ENCODE measurements at places on chromosomes 11 and 22.

GRCh38 chr11:62444236-62444833 is 25.5 kb downstream of the SCGB1A1 start:
- DNase-seq = no peak

GRCh38 chr22:19109198-19110063 is 12.8 kb downstream of the DGCR2 start:
- no peak for DNase-seq

- DNase-seq = no peak
Observed at GRCh38 chr11:111361052-111361801, 17.8 kb downstream of the POU2AF1 start.

- DNase-seq = no peak
Observed at GRCh38 chr11:88689548-88690240, 352.2 kb upstream of the CTSC start.

GRCh38 chr22:29151316-29151715 is 54.4 kb upstream of the EMID1 start:
- DNase-seq = no peak

GRCh38 chr11:119473901-119474681 is 51.1 kb upstream of the THY1 start:
- no peak for DNase-seq

GRCh38 chr11:13258855-13259254 is 18.7 kb upstream of the BMAL1 start:
- no peak for DNase-seq

- no peak for DNase-seq
Observed at GRCh38 chr22:39925909-39926679, 25.2 kb downstream of the GRAP2 start.

DNA sequence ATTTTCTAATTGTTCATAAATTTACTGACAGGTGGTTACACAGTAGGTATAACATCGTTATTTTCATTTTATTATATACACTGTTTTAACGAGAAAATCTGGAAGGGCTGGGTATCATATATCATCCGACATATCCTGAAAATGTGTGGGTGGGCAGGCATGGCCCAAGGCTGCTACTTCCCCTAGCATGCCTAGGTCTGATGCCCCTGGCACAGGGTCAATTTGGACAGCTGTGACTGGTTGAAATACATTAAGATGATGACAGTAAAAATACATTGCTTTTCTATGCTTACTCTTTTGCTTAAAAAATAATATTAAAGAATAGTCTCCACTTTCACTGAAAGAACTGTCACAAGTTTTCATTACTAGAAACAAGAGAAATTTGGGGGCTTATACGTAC is 908.8 kb downstream of the OPCML start:
- no peak for DNase-seq

DNA sequence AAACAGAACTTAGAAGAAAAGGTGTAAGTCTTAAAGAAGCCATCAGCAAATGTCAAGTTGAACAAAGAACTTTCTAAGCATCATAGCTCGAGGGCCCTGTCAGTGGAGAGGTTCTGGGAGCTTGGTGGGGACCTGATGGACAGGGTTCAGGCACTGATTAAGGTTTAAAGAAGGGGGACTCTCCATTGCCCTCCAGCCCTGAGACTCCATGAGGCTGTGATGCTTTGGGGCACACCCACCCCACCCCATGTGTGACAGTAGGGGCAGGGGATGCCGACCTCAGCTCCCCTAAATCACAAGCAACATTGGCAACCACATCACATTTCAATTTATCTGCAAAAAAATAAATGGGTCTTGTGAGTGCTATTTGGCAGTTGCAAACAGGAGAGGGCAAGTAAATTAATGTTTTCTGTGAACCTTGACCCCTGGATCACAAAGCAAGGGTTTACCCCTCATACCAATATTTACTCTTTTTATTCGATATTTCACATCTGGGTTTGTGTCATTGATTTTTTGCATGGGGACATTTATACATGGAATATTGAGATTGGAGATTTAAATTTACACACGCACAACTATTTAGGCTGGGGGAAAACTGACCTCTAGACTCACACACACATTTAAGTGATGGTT is 37.1 kb upstream of the ANO1 start:
- no peak for DNase-seq

- no peak for DNase-seq
Observed at GRCh38 chr11:87255589-87255988, 217.9 kb downstream of the TMEM135 start.

DNA sequence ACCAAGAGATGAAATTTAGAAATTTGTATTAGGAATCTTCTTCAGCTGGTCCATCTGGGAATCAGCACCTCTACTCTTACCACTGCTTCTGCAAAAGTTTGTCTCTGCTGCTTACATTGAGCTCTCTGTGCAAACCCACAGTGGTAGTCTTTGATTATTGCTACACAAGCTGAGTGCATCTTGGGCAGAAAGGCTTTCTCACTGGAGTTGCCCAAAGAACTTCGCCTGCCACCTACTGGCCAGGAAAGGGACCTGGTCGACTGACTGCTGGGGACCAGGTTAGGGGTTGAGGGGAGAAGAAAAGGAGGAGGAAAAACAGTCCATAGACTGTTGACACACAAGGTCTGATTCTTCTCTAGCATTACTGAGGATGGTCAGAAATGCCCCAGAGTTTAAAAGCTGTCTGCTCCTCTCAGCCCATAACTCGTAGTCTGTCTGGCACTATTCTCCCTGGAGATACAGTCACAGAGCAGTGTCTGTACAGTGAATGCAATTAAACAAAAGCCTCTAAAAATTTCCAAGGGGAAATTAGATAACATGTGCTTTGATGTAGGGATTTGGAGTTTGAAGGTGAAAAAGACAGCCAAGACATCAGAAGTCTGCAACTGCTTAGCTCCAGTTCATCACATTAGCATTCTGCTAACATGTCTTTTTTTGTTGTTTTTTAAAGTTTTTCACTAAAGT is 215.0 kb upstream of the CTSC start:
- DNase-seq = no peak

DNA sequence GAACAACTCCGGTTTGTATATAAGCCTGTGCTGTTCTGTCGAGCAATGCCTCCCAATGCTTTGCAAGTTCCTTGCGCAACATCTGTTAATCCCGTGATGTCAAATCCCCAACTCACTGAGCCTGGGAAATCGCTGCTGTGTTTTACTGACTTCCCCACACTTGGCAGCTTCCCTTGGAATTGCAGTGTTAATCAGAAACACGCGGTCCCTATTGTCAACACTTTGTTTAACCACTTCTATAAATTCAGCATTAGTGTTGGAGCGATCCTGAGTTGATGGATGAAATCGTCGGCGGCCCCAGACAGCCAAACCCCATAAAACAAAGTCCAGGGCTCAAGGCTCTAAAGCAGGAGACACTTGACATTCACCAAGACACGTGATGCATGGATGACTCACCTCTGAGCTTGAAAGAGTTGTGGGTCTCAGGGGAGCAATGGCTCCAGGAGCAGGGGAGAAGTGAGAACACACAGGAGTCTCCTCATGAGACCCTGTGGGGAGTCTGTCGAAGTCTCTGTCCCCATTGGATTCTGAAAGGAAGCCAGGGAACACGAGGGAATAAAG is 555.3 kb downstream of the MIAT start:
- no peak for DNase-seq

GRCh38 chr22:41288245-41288946 is 2.4 kb upstream of the RANGAP1 start:
- no peak for DNase-seq

DNA sequence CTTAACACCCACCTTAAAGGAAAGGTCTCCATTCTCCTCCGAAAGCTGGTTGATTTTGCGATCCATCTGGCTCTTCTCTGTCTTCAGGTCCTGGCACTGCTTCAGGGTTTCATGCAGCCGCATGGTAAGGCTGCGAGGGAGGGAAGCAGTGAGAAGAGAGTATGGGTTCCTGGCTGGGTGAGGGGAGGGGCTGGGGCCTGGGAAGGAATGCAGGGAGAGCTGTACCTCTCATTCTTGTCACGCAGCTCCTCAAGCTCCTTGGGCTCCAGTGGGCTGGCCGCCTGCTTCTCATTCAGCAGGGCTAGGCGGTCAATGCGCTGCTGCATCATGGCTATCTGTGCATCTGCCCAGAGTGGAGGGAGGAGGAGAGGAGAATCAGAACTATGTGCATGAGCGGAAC is 19.5 kb downstream of the IL18BP start:
- DNase-seq = no peak

- DNase-seq = no peak
Observed at GRCh38 chr11:43548916-43549315, 131.6 kb upstream of the HSD17B12 start.

DNA sequence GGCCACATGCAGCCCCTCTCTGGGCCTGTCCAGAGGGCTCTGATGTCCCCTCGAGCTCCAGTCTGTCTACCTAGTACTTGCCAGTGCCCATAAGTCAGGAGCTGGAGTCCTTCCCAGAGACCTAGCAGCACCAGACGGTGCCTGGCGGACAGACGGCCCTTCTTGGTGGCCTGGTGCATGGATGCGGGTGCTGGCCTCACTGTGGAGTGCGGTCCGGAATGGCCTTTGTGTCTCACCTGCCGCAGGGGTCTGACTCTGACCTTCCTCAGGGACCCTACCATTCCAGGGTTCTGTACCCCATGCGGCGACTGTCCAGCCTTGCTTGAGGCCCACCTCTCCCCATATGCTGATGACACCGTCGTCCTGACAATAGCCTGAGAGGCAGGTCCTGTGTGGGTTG is 29.4 kb upstream of the SMIM38 start:
- no peak for DNase-seq

GRCh38 chr11:78420796-78421209 is 3.2 kb upstream of the GAB2 start:
- DNase-seq = no peak

GRCh38 chr11:128465946-128466705 is 121.2 kb downstream of the ETS1 start:
- DNase-seq = no peak

- no peak for DNase-seq
Observed at GRCh38 chr11:84130646-84131427, 844.7 kb upstream of the CCDC90B start.

DNA sequence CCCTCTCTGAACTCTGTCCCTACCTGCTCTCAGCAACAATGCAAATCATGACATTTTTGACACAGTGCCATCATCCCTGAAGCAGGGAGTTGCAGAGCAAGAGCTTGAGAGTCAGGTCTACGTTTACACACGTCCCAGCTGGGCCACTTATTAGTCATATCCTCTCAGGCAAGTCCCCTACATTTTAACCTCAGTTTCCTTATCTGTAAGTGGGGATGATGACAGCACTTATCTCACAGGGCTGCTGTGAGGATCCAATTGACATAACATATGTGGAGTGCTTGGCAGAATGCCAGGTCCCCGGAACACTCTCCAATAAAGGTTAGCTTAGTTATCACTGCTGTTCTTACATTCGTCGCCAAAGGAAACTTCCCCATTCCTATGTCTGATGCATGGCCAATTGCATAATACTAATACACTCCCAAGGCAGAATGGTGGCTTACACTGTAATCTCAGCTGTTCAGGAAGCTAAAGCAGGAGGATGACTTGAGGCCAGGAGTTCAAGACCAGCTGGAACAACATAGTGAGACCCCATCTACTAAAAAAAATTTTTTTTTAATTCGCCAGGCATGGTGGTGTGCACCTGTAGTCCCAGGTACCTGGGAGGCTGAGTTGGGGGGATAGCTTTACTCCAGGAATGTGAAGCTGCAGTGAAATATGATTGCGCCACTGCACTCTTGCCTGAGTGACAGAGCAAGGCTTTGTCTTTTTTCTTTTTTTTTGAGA is 16.6 kb downstream of the ASCC2 start:
- no peak for DNase-seq

- DNase-seq = no peak
Observed at GRCh38 chr11:88103337-88104206, 71.7 kb downstream of the RAB38 start.

GRCh38 chr22:44402196-44403111 is 89.7 kb upstream of the SHISAL1 start:
- no peak for DNase-seq

- DNase-seq = no peak
Observed at GRCh38 chr11:112357488-112357887, 96.8 kb upstream of the PLET1 start.

DNA sequence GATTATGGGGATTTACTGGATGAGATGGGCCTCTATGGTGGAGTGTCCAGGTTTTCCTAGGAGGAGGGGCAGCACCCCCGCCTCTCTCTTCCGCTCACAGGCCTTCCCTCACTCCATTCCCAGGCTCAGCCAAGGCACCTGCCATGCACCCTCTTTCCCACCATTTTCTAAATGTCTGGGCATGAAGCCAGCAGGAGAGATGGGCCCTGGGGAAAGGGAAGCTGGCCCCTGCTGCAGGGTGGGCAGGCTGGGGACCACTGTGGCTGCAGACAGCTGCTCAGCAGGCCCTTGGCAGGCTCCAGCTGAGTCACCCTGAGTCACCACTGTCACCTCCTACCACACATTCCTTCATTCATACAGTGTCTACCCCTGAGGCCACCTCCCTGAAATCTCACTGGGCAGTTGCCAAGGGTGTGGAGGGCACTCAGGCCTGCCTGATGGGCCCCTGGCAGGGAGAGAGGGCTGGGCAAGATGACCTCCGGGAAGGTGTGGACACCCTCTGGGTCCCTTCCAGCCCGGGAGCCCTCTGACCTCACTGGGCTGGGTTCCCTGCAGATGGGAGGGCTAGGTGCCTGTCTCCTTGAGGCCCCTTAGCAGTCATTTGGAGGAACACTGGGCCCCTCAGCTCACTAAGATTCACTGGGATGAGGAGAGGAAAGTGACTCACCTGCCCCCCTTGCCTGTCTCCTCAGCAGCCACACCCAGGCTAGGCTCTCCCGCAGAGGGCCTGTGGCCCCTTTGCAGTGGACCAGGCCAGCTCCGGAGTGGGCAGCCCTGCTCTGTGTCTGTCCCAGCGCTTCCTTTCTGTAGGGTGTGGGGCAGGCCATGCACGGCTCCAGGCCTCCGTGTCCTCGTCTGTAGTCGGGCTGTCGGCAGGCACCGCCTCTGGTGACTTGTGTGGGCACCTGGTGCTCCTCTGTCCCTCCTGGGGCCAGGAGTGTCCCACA is 7.8 kb downstream of the MYEOV start:
- no peak for DNase-seq

GRCh38 chr11:15670520-15671070 is 555.9 kb downstream of the INSC start:
- no peak for DNase-seq

- DNase-seq = no peak
Observed at GRCh38 chr22:38968801-38969200, 11.4 kb downstream of the APOBEC3A start.

DNA sequence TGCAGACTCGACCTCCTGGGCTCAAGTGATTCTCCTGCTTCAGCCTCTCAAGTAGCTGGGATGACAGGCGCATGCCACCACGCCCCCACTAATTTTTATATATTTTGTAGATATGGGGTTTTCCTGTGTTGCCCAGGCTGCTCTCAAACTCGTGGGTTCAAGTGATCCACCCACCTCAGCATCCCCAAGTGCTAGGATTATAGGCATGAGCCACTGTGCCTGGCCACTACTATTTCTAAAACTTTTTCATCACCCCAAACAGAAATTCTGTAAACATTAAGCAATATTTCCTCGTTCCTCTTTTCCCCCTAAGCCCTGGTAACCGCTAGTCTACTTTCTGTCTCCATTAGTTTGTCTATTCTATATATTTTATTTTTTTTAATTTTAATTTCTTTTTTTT is 9.0 kb upstream of the ATG16L2 start:
- no peak for DNase-seq

Data from activated naive CD8-positive, alpha-beta T cell treated with anti-CD3 and anti-CD28 coated beads, Interleukin-2, amount 50 U/mL, for 16 hours (primary cell).